ENCODE measurements at places on chromosomes 7 and 10.

GRCh38 chr10:132066186-132066585 lies 440 bp downstream of the JAKMIP3 start:
- no peak for DNase-seq

GRCh38 chr7:151371266-151371665 lies 29.7 kb downstream of the NUB1 start:
- no peak for DNase-seq

DNA sequence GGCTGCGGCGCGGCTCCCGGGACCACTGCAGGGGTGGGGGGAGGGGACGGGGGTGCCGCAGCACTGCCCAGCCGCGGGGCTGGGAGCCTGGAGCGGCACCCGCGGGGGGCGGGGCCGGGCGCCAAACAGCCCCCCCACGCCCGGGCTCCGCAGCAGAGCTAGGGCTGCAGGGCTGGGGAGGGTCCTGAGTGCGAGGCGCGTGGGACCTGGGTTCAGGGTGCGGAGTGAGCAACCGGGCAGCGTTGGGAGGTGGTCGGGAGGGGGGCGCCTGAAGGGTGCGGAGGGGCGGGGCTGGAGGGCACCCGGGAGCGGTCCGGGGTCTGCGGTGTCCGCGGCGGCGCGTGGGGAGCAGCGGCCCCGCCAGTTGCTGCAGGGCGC lies 528 bp downstream of the CAMK2G start:
- DNase-seq: no peak

DNA sequence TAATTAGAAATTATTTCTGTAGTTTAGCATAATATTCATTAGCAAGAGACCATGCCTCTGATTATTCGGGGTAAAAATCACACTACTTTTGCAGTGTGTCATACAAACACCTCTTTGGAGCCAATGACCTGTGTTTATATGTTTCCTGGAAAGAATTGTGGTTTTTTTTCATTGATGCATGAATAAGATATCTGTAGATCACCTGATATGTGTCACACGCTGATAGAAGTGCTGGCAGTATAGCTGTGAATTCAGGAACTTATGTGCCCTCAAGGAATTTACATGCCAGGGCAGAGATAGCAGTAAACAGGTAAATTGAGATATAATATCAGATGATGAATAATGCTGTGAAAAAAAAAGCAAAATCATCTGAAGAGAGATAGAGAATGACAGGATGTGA lies 118.2 kb downstream of the VPS50 start:
- DNase-seq: no peak

GRCh38 chr7:158760936-158761335 lies 56.3 kb upstream of the NCAPG2 start:
- no peak for DNase-seq

GRCh38 chr10:11143242-11143641 lies 125.6 kb downstream of the CELF2 start:
- DNase-seq: peak; percentile 32

GRCh38 chr10:111063471-111063870 lies 13.4 kb upstream of the ADRA2A start:
- no peak for DNase-seq

- no peak for DNase-seq
These were observed 221.2 kb upstream of the LYZL1 start for GRCh38 chr10:29067628-29068027.

DNA sequence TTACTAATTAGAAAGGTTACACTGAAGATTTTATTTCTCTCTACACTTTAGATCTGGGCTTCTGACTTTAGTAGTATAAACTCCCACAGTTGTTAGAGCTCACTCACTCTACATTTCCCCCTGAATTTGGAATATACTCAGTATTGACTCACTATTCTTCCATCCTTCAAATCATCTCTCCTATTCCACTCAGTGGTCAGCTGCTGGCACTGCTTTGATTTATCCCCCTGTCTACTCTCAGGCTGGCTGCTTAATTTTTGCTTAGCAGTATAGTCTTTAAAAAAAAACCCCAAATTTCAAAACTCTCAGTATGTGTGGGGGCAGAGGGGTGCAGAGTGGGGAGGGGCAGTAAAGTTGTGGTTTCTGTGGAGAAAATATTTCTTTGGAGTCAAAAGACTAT lies 68.9 kb downstream of the CDK6 start:
- DNase-seq: no peak

Data from inflammatory macrophage (primary cell).